ENCODE measurements at places on chromosomes 3 and 15. TPM values are rescaled to one million over a fixed set of nuclear protein-coding genes. Genes with fewer than 3 reads are reported as not detected.

Gene KLHL6
- 27.4 TPM for total RNA-seq

Gene MINDY2
- total RNA-seq = 14.9 TPM

Gene TEX55
- not detected for total RNA-seq

- no peak for DNase-seq
Measured at GRCh38 chr3:143147707-143148106, 28.1 kb downstream of the CHST2 start.

Gene GHSR
- not detected for total RNA-seq

- DNase-seq = no peak
Measured at GRCh38 chr15:70092464-70093027, 5.2 kb downstream of the TLE3 start.

Gene ETV5
- total RNA-seq = 0.97 TPM

DNA sequence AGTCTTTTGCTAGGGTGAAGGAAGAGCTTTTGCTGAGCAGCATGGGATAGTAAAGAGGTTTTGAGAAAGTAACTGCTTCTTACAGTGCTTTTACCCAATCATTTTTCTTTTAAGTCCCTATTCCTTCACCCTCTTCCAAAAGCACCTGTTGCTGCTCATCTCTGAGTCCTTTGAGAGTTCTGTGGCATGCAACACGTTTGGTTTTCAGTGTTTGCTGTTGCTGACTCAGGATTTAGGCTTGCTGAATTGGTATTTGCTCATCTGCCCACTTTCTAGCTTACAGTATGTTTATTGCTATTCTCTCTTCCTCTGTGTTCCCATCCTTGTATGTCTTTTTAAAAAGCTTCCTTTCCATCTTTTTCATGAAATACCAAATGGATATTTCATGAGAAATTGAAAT, 55.9 kb upstream of the THRB start:
- DNase-seq = no peak

Gene CHST14
- 12.6 TPM for total RNA-seq

- no peak for DNase-seq
Measured at GRCh38 chr3:9124730-9125129, 124.7 kb downstream of the SRGAP3 start.
